ENCODE measurements at places on chromosomes 7 and 10.

- DNase-seq: no peak
These were observed 57.3 kb downstream of the SLC39A12 start for GRCh38 chr10:18008986-18009385.

GRCh38 chr7:24406789-24407299 lies 122.9 kb downstream of the NPY start:
- DNase-seq: no peak

GRCh38 chr10:50625649-50626132 lies 1.9 kb upstream of the SGMS1 start:
- DNase-seq: no peak

GRCh38 chr10:129962872-129963640 lies 1.0 kb downstream of the EBF3 start:
- no peak for DNase-seq

All from activated CD4-positive, CD25-positive, alpha-beta regulatory T cell treated with anti-CD3 and anti-CD28 coated beads, Interleukin-2, amount 50 U/mL, for 16 hours (primary cell).